ENCODE measurements at places on chromosomes 16 and 17.

DNA sequence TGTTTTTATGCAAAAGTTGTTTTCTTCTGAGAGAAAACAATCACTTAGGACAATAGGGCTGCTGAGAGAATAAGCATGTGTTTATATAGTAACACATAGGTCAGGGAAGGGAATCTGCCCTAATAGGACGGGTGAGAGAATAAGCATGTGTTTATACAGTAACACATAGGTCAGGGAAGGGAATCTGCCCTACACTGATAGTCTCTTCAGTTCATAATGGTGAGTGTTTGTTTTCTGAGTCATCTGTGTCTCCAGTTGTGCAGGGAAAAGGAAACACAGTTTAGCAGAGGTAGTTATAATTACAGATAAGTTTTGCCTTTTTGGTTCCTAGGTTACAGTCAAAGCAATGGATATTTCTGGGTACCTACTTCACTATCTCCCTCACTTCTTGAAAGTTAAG, 252.3 kb upstream of the CA10 start:
- no peak for DNase-seq

DNA sequence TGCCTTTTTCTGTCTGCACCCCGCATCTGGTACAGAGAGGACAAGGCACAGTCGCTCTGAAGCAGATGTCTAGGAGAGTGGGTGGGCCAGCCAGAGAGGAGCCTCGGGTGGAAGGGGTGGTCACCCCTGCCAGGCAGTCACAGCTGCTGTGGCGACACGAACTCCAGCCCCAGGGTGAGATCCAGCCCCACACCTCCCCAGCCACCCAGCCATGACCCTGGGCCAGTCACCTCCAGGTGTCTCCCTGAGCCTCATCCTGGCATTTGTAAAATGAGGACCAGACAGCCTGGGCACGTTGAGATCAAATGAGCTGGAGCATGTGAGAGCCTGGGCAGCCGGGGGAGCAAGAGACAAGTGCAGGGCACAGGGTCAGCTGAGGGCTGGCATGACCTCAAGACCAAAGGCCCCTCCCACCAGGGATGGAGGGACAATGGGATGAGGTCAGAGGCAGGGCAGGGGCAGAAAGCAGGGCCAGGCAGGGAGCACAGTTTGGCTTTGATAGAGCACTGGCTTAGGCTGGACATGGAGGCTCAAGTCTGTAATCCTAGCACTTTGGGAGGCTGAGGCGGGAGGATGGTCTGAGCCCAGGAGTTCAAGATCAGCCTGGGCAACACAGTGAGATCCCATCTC, 7.7 kb downstream of the ADAM11 start:
- no peak for DNase-seq

DNA sequence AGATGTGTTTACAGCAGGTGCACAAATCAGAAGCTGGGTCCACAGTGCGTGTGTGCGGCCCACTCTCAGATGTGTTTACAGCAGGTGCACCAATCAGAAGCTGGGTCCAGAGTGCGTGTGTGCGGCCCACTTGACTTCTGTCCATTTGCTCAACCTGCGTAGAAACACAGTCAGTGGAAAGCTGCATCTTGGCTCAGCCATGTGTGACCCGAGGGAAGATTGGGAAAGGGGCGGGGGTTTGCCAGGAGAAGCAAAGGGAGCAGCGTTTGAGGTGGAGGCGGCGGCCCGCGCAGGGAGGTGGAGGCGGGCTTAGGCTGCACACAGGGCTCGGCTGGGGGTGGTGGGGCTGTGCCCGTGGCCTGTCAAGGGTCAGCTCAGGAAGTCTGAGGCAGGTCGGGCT, 4.3 kb downstream of the CTU2 start:
- DNase-seq, result no peak

GRCh38 chr17:64327201-64327930, 63.3 kb downstream of the PECAM1 start:
- no peak for DNase-seq

- peak; percentile 82 for DNase-seq
Measured at GRCh38 chr16:30658731-30659506, 688 bp downstream of the FBRS start.

GRCh38 chr16:77937473-77938149, 84.7 kb upstream of the CLEC3A start:
- no peak for DNase-seq

GRCh38 chr17:7356072-7356549, 1.2 kb downstream of the TMEM95 start:
- DNase-seq, result peak; percentile 80

GRCh38 chr16:24966634-24967033, 48.5 kb downstream of the ARHGAP17 start:
- no peak for DNase-seq

GRCh38 chr16:88711750-88712340, 5.5 kb downstream of the CTU2 start:
- no peak for DNase-seq

DNA sequence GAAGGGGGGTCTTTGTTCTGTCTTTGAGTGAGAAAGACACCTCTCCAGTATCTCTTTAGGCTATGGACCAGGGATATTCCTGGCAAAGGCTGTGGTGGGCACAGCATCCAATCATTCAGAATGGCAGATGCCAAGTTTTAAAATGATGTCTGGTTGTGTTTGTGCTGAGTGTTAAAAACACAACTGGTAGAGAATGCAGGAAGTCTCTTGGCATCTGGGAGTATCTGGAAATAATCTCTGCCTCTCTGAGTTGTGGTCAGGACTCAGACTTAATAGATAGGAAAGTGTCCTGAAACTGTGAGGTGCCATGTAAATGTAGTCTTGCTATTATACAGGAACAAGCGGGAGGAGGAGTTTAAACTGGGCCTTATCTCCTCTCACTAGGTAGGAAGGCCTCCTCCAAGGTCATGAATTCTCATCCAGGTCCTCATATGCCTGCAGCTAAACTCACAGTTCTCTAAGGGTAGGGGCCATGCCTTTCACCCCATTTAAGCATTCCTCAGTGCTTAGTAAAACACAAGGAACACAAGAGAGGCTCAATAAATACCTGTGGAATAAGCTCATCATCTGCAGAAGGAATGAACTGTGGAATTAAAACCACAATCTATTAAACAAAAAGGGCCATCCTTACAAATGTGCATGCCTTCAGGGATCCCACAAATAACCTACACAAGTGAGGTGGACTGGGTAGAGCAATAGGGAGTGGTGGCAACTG, 317.6 kb downstream of the CBLN1 start:
- DNase-seq, result peak; percentile 67

DNA sequence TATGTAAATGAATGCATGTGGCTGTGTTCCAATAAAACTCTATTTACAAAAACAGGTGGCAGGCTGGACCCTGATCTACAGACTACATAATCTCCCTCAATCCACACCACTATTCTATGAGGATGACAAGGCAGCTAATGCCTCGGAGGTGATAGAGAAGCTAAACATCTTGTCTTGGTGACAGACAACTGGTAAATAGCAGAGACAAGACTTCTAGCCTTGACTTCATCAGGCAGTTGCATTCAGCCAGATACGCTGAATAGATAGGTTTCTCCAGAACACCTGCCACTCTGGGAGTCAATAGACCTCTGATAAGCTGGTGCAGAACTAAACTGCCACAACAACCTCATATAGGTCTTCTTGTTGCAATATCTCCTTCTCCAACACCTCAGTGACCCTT, 3.3 kb downstream of the ATPAF2 start:
- DNase-seq, result no peak

DNA sequence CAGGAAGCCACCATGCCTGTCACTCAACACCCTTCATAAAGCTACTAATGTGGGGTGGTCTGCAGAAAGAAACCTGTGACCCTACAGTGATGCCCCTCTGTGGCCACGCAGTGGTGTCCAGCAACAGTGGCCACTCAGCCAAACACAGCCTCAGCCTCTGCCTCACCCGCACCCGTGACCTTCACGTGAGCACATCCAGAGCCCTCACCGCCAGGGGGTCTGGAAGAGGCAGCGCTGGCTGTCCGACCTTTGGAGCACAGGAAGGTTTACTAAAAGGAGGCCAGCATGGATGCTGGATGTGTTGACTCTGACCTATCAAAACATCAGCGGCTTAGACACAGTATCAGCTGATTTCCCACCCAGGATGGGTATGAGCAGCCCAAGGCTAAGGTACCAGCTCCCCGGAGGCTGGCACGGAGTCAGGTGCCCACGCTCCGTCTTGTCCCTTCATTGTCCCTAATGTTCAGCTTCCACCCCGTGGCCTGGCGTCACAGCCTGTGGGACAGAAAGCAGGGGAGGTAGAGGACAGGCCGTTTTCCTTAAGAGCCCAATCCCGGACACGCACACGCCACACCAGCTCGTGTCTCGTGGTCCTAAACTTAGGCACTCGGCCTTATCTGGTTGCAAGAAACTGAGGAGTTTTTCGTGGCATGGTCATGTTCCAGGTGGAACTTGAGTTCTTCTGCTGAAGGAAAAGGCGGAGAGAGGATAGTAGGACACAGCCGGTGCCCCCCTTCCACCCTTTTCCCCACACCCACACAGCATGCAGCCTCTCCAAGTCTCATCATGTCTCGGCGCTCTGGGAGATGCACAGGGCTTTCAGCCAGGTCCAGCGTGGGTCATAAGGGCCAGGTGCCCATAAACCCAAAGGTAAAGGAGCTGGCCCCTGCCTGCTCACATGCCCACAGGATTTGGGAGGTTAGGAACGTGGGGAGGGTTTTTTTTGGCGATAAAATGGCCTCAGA, 49.7 kb upstream of the ENDOV start:
- no peak for DNase-seq

DNA sequence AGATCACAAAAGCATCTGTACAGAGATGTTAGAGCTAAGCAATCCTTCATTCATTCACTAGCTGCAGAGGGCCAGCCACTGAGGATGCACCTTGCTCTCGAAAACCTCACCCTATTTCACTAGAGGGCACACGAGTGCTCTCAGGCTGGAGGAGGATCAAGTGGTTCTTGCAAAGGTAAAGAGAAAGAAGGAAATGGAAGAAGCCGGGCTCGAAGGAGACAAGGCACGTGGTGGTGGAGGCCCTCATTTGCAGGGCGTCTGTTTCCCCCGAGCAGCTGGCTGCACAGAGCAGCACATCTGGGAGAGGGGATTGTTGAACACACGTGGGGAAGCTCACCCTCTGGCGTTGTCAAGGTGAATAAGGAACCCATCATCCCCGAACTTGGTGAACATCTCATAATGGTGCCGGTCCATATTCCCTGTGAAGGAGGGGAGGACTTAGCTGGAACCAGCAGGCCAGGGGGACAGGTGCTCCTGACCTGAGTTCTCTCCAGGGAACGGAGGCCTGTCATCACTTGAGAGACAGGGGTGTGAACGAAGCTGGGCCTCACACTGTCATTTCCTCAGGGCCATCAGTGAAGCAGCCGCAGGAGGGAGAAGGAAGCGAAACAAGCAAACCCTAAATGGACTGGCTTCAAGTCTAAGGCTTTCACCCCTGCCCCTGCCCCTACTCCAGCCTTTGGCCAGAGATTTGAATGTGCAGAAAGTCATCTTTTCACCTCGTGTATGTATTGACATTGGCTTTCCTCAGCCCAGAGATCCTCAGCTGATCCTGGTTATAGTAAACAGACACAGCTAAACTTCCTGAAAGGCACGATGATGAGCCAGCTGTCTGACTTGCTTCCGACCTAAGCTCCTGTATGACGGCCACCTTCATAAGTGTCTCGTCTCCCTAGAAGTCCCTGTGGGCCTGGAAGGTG, 27.6 kb downstream of the PRKAR1A start:
- DNase-seq, result no peak

GRCh38 chr16:68590201-68590994, 51.3 kb downstream of the ZFP90 start:
- peak; percentile 89 for DNase-seq

DNA sequence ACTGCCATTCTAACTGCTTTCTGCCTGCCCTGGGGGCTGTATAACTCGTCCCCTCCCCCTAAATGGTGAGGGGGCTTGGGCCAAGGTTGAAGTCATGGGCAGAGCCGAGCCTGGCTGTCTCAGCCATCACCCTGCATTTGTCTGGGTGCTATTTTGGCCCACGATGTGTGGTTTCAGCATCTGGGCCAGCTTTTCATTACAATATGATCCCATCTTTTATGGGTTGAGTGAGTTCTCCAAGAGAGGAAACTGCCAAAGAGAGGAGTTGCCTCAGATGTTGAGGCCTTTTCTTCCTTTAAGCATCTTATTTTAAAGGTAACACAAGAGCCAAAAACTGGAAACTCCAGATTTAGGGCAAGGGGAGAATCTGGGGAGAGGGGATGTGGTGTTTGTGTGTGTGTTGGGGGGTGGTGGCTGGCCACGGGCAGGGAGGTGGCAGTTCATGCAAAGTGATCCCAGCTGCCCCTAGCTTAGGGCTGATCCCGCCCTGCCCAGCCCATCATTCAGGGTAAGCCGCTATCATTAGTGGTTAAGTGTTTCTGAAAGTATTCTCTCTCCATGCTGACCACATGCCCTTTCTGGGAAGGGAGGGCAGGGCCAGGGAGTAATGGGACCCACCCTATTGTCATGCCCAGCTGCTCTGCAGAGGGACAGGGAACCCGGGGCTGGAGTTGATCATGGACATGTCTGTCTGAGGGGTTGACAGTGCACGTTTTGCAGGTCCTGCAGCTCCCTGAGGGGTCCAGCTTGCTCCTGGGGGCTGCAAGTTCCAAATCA, 83.2 kb upstream of the CLEC18A start:
- no peak for DNase-seq

- DNase-seq, result no peak
Measured at GRCh38 chr17:80829166-80829813, 162.4 kb upstream of the CHMP6 start.

GRCh38 chr17:78355045-78355641, 4.7 kb downstream of the SOCS3 start:
- no peak for DNase-seq

DNA sequence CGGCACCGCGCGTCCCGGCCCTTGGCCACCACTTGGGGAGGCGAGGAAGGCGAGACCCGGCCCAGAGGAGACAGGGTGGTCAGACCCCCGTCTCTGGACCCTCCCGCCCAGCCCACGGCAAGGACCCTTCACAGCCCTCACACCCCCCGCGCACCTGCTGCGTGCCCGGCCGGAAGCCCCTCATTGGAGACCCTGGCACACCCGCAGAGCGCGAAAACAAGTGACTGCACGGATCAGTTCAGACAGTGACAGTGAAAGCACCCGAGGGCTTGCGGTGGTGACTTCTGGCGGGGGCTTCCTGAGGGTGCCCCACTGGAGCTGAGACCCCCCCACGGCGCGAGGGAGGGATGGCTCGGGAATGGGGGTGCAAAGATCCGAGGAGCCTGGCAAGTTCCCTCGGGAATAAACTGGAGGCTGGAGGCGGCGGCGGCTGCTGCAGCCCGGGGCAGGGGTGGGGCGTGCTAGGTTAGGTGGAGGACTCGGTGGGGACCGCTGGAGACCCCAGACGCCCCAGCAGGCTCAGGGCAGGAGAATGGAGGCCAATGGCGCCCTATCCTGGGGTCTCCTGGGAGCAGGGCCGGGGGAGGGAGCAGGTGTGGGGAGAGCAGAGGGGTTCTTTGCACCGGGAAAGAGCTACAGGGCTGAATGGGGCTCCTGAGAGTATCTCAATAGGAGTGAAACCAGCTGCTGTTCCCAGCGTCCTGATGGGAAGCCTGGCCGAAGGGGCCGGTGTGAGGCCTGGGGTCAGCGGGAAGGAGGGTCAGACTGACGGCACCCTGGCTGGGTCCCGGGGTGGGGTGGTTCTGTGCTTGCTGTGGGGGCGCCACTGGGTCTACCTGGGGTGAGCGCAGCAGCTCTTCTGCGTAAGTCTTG, 824 bp upstream of the FBXL16 start:
- DNase-seq, result no peak

GRCh38 chr16:84729716-84730320, 30.0 kb downstream of the USP10 start:
- no peak for DNase-seq
